ENCODE measurements at places on chromosomes 3 and 15. TPM values are rescaled to one million over a fixed set of nuclear protein-coding genes. Genes with fewer than 3 reads are reported as not detected.

Gene SPATA12
- polyA plus RNA-seq, result not detected

Gene MAP2K5
- 21.5 TPM for polyA plus RNA-seq

Gene C3orf22
- 0.14 TPM for polyA plus RNA-seq

Gene IL20RB
- polyA plus RNA-seq, result 0.54 TPM

Gene IMPG2
- polyA plus RNA-seq, result 0.69 TPM

Gene GOLGA6D
- 0.16 TPM for polyA plus RNA-seq

Gene NT5DC2
- polyA plus RNA-seq, result 189 TPM

Gene KNG1
- 138 TPM for polyA plus RNA-seq

Gene SLC25A26
- polyA plus RNA-seq, result 22.1 TPM

Gene FAM3D
- polyA plus RNA-seq, result 2.0 TPM

Gene TMF1
- polyA plus RNA-seq, result 57.9 TPM

Gene CCR2
- 1.9 TPM for polyA plus RNA-seq

Gene SSR3
- polyA plus RNA-seq, result 123 TPM

Gene SLC35G2
- polyA plus RNA-seq, result 4.8 TPM

Gene GPR87
- polyA plus RNA-seq, result 0.08 TPM

Gene ABI3BP
- polyA plus RNA-seq, result 37.8 TPM

Gene GOLGA6L24
- polyA plus RNA-seq, result not detected

Gene SEMA3F
- 68.6 TPM for polyA plus RNA-seq

Gene ATP13A5
- not detected for polyA plus RNA-seq

Gene KCNMB3
- 7.0 TPM for polyA plus RNA-seq

Gene NOP10
- 150 TPM for polyA plus RNA-seq

Gene FBXO40
- 0.02 TPM for polyA plus RNA-seq

Gene CPNE9
- 0.30 TPM for polyA plus RNA-seq

Gene CAND2
- polyA plus RNA-seq, result 8.2 TPM

Gene LRTM1
- not detected for polyA plus RNA-seq

Gene LYZL4
- not detected for polyA plus RNA-seq

Gene STRIT1
- 0.93 TPM for polyA plus RNA-seq

Gene KY
- polyA plus RNA-seq, result 1.7 TPM

Gene MKRN2OS
- polyA plus RNA-seq, result 1.4 TPM

Gene WNT7A
- not detected for polyA plus RNA-seq

Gene ZNF619
- 5.3 TPM for polyA plus RNA-seq

Gene GOLGA6B
- not detected for polyA plus RNA-seq

Gene ECE2
- 0.08 TPM for polyA plus RNA-seq

Gene CLDN16
- 31.3 TPM for polyA plus RNA-seq

Gene ACOX2
- polyA plus RNA-seq, result 42.2 TPM

Gene CASR
- 25.1 TPM for polyA plus RNA-seq

Gene C3orf70
- 9.4 TPM for polyA plus RNA-seq

Gene TRH
- 0.38 TPM for polyA plus RNA-seq

Gene OR5K2
- 0.98 TPM for polyA plus RNA-seq

Gene GHRL
- polyA plus RNA-seq, result 3.9 TPM

Gene KIF15
- 29.4 TPM for polyA plus RNA-seq

Gene AP4E1
- 8.1 TPM for polyA plus RNA-seq

Gene ZNF860
- 1.7 TPM for polyA plus RNA-seq

Gene SLC9C1
- 0.70 TPM for polyA plus RNA-seq

Gene BNC1
- 0.22 TPM for polyA plus RNA-seq

Gene ALG1L2
- polyA plus RNA-seq, result 0.76 TPM

Gene LRCH3
- polyA plus RNA-seq, result 53.3 TPM

Gene CDCP1
- 1.2 TPM for polyA plus RNA-seq

Gene PCSK6
- 8.1 TPM for polyA plus RNA-seq

Gene RTP3
- polyA plus RNA-seq, result not detected

Gene KATNBL1
- 99.3 TPM for polyA plus RNA-seq

Gene DNAH1
- 6.7 TPM for polyA plus RNA-seq

Gene CKMT1A
- polyA plus RNA-seq, result 2.6 TPM

Gene DBR1
- polyA plus RNA-seq, result 19.6 TPM

Gene UCN2
- polyA plus RNA-seq, result 0.51 TPM
